ENCODE measurements at places on chromosomes 4 and X.

GRCh38 chr4:2256156-2256731 is 5.7 kb downstream of the MXD4 start:
- no peak for DNase-seq

- no peak for DNase-seq
These were observed 718.9 kb downstream of the ADGRL3 start for GRCh38 chr4:61918987-61919386.

GRCh38 chrX:17977696-17978095 is 116.6 kb upstream of the RAI2 start:
- no peak for DNase-seq

- DNase-seq = peak; percentile 96
These were observed 1.5 kb upstream of the MSMO1 start for GRCh38 chr4:165325732-165326512.

DNA sequence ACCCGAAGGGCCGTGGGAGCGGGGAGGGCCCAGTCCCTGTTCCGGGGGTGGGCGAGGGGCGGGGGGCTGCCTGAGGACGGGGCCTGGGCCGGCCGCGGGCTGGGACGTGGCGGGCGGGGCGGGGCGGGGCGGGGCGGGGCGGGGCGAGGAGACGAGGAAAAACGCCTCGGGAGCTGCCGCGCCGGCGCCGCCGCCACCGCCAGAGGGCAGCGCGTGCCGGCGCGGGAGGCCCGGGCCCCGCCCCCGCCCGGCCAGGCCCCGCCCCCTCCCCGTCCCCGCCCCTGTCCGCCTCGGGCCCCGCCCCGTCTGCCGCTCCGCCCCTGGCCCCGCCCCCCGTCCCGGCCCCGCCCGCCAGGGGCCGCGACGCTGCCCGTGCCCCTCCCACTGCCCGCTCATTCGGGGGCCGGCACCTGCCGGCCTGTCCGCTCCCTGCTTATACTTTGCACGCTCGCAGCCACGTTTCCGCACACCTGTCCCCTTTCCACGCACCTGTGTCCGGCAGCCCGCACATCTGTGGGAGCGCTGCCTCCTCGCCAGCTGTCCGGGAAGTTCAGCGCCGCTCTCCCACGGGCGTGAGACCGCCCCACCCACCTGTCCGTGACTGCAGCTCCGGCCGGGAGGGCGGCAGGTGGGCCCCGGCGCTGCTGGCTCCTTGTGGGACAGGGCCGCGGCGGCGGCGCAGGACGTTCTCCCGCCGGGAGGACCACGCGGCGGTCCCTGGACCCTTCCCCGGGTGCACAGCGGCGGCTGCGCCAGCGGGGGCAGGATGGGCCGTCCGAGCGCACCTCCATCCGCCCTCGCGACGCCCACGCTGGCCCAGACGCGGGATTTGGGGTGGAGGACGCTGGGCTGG is 1.7 kb upstream of the FGFRL1 start:
- DNase-seq = peak; percentile 44

- DNase-seq = peak; percentile 54
These were observed 100.0 kb upstream of the PRKG2 start for GRCh38 chr4:81314897-81315470.

- DNase-seq = peak; percentile 23
These were observed 42.8 kb downstream of the OSTC start for GRCh38 chr4:108693211-108693610.
